ENCODE measurements at places on chromosomes 1 and 21. TPM values are rescaled to one million over a fixed set of nuclear protein-coding genes. Genes with fewer than 3 reads are reported as not detected.

The CLDN14 gene
- 5.5 TPM for total RNA-seq

The SCAMP3 gene
- total RNA-seq, result 45.5 TPM

The FCER1A gene
- total RNA-seq, result 2.1 TPM

The CLCA4 gene
- total RNA-seq, result not detected

The S100B gene
- total RNA-seq, result 4.2 TPM

Measured in metanephros (tissue), 2 donors.